NCI-H2171 treated with DMSO at 0.1 percent for 48 hours (cell line): ENCODE measurements at places on chromosomes 4 and X.

DNA sequence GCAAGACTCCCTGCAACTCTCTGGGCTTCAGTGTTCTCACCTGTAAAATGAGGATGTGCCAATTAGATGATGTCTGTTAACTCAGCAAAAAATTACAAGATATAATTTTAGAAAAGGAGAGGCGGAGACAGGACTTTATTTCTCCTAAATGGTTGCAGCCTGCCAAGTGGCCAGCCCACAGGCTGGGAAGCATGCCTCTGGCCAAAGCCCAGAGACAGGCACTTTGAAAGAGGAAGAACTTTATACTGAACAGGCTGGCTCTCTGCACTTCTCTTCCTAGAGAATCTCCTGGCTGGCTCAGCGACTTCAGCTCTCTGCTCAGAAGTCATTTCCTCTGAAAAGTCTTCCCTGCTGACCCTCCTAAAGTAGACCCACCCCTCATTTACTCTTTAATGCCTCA, 3.7 kb downstream of the PRDM5 start:
- DNase-seq = no peak

DNA sequence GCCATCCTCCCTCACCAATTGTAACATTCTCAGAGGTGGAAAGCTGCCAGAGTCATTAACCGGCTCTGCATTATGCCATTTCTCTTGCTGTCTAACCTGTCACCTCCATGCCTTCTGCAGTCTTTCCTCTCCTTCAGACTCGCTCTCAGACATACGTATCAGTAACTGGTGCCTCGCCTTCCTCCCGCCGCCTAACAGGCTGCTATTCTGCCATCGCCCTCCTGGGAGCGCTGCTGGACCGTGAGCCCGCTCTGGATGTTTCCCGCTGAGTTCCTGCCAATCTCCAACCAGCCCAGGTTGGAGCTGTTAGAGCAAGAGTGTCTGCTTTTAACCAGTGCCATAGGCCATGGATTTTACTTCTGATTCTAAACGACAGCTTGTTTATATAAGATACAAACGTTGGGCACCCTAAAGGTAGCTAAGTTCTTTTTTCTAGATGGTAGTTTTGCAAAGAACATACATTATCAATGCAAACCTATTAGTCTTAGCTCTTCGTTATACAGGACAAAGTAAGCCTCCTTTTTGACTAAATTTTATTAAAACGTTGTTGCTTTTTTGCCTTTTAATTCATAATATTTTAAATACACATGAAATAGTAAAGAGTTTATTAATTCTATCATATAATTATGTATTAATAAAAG, 59.5 kb upstream of the NEIL3 start:
- DNase-seq = peak; percentile 31

GRCh38 chr4:85092943-85093342, 126.5 kb upstream of the WDFY3 start:
- peak; percentile 78 for DNase-seq

DNA sequence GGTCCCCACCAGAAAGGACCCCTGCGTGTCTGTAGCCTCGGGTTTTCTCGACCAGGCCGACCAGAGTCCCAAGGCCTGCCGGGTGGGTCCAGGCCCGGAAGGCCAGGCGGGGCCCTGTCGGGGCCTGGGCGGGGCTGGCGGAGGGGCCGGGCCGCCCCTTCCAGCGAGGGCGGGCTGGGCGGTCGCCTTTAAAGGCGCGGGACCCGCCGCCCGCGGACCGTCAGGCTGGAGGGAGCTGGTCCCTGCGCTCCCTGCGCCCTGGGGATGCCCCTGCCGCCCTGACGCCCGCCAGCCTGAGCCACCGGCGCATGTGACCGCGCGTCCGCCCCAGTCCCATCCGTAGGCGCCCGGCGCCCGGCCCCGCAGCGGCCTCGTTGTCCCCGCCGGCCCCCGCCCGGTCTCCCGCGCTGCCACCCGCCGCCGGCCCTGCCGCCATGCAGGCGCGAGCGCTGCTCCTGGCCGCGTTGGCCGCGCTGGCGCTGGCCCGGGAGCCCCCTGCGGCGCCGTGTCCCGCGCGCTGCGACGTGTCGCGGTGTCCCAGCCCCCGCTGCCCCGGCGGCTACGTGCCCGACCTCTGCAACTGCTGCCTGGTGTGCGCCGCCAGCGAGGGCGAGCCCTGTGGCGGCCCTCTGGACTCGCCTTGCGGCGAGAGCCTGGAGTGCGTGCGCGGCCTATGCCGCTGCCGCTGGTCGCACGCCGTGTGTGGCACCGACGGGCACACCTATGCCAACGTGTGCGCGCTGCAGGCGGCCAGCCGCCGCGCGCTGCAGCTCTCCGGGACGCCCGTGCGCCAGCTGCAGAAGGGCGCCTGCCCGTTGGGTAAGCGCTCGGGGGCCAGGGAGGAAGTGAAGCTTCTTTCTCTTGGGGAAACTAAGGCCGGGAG, at the start of gene HTRA3:
Gene HTRA3, plus strand, starts transcription at position 220 of the 883 bp plus-strand sequence. Its CDS starts 215 bp downstream, at position 435.
- no peak for DNase-seq

DNA sequence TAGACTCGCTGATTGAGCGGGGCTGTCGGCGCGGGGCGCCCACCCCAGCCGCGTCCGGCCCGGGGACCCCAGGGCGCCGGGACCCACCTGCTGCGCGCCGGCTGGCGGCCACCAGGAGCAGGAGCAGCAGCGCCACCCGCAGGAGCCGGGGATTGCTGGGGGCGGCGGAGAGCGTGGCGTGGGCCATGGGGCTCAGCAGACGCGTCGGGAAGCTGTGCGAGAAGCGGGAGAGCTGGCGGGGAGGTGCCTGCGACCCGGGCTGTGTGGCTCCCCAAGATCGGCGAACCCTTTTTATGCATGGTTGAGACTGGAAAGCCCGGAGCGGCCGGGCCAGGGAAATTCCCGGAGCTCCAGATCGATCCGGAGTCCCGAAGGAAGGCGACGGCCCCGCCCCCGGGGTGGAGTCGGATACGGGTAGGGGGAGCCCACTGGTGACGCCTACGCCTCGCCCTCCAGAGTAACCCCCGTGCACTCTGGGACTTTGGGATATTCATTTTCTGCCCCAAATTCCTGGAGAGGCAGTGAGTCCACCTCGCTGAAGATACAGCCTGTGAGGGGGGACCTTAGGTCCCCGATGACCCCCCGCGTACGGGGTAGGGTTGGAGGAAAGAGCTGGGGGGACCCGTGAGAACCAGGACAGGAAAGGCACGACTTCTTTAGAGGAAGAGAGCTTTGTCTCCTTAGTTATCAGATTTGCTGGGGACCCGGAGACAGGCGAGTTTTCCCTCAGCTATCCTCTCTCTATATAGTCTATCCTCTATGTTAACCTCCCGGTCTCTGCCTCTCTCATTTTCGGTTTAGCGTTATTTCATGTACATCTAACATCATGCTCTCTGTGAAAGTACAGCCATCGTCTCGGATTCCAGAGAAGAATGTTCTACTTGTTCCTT, at the start of gene CXCL3:
Gene CXCL3, minus strand, starts transcription at position 265 of the 890 bp plus-strand sequence. Its CDS starts 78 bp downstream, at position 187.
- no peak for DNase-seq

GRCh38 chr4:182261651-182262223, 18.5 kb downstream of the TENM3 start:
- DNase-seq = no peak

- DNase-seq = no peak
These were observed 14.8 kb upstream of the CXCL5 start for GRCh38 chr4:74013264-74013663.

DNA sequence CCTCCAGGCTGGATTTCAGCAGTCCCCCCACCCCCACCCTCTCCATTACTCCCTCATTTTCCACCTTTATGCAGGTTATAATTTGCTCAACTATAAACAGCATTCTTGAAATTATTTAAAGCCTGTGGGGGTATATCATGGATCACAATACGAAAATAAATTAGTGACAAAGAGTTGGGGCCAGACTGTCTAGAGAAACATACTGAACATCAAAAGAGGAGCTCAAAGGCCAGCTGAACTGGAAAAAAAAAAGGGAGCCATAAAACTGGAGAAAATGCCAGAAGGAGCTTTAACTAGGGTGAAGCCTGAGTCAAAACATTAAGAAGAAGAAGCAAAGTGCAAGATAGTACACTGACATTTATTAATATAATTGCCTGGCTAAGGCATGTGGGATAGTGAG, 137.8 kb downstream of the ANTXR2 start:
- DNase-seq = no peak

GRCh38 chrX:45198301-45198700, 2.4 kb downstream of the DIPK2B start:
- no peak for DNase-seq

DNA sequence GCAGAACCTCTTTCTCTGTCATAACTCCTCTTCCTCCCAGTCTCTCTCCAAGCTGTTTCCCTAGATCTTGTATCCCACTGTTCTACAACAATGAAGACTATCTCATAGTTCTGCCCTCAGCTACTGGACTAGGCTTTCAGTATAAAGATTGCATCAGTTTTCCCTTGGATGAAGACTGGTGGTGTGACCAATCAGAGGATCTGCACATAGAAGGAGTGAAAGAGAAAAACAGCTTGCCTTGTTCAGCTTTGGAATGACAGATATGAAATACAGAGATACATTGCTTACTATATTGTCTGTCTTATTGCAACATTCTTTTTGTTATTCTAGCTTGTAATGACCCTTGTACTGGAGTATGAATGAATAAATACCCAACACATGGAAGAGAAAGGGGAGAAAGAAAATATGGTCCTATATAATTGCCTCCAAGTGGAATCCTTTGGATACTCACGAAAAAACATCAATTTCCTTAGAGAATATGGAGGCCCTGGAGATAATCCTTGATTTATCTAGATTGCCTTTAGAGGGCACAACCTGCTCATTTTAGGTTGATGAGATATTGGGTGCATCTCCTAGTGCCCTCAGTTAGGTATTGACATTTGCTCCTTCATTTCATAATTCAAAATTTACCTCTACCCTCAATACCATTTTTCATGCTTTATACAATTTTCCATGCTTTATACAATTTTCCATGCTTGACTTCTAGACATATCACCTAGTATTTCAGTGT, 395.8 kb downstream of the NAF1 start:
- DNase-seq = no peak

DNA sequence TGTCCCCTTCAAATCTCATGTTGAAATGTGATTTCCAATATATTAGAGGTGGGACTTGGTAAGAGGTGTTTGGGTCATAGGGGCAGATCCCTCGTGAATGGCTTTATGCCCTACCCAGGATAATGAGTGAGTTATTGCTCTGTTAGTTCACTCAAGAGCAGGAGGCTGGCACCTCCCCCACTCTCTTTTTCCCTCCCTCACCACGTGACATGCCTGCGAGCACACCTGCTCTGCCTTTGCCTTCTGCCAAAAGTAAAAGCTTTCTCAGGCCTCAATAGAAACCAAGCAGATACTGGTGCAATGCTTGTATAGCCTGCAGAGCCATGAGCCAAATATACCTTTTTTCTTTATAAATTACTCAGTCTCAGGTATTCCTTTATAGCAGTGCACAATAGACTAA, 286.3 kb upstream of the UGT8 start:
- DNase-seq = peak; percentile 67
